ENCODE measurements at places on chromosomes 7 and 10.

DNA sequence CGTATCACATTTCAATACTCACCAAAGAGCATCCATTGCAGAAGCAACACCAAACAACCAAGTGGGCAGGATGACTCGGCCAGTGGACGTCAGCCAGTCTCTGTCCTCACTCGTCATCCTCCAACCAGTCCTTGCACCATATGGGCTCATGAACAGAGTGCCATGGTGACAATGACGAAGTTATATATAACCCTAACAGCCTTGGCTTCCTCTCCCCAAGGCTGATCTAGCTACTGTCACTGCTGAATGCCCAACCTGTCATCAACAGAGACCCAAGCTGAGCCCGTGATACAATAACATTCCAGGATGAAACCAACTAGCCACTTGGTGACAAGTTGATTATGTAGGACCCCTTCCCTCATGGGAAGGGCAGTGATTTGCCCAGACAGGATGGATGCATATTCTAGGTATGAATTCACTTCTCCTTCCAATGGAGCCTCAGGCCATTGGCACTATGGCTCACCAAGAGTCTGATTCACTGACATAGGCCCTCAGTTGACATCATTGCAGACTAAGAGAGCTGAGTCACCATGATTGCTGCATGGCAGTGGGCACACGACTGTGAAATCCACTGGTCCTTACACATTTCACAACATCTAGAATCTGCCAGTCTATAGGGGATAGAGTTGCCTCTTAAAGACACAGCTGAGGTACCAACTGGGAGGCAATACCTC, 26.3 kb upstream of the PPIF start:
- no peak for DNase-seq

GRCh38 chr10:71290331-71290730, 28.7 kb upstream of the SLC29A3 start:
- no peak for DNase-seq

DNA sequence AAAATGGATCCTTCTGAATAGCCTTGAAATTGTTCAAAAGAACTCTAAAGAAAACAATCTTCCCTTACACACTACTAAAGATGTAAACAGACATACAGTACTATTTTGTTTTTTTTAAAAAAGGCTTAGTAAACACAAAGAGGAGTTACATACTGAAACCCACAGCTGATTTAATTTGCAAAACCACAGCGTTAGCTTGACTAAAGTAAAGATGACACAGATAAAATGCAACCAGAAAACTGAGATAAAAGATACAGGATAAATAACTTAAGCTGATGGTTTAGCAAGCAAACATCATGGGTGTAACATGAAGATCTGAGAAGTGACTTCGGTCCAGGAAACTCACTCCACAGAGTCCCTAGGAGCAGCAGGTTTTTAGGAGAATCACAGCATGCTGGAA, 21.8 kb downstream of the PRKCQ start:
- DNase-seq, result no peak

GRCh38 chr7:46791188-46791587, 790.7 kb downstream of the TNS3 start:
- no peak for DNase-seq

DNA sequence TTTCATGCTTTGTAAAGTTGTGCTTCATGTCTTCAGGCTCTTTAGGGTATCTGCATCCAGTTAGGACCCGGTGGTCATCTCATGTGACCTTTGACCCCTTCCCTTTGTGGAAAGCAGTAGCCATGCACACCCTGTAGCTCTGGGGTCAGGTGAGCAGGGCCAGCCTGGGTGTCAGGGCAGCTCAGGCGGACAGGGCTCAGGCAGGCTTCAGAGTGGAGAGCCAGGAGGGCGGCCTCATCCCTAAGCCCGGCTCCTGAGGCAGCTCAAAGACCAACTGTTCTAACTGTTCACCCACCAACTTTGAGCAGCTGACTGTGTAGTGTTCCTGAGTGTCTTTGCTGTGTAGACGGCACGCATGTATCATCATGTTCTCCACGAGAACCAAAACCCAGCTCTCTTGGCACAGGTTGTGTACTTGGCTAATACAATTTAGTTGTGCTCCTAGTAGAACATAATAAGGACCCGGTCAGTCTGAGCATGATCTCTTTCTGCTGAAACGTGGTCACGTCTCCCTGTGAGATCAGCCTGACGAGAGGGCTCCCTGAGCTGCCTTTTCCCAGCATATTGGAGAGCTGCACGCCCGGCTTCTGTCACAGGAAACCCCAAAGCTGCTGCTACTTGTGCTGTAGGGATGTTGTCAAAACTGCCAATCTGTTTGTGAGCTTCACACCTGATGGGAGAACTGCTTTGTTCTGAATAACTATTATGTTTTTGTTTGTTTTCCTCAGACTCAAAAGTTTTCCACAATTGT, 30.0 kb downstream of the EEPD1 start:
- DNase-seq, result no peak

GRCh38 chr10:77975086-77975666, 48.6 kb upstream of the DLG5 start:
- DNase-seq, result no peak

DNA sequence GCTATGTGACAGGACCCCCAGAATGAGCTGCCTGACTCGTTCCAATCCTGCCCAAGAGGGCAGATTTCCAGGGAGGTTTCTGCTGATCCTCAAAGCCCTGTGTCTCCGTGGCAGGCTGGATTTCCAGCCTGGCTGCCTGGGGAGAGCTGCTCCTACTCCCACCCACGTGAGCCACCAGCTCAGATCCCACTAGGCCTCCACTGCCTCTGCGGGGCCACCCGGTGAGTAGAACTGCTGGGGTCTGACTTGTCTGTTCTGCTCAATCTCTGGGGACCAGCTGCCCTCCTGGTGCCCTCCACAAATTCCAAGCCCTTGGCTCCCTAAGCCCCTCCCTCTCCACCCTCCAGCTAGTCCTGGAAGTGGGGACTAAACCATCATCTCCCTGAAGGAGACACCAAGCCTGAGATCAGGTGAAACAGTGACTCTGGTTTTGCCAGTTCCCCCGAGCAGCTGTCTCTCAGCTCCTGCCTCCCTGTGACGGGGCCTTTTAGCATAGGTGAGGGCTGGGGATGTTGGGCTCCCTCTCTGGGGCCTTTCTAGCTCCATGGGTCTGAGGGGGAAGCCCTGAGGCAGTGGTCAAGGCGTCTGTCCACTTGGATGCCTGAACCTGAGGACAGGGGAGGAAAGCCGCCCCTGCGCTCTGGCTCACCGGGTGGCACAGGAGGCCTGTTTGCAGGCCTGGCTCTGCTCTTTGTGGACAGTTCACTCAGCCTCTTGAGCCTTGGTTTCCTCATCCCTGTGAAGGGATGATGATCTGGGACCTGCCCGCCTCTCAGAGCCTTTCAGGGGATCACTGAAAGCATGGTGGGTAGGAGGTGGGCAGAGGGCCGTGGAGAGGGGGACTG, 5.6 kb downstream of the FAM241B start:
- DNase-seq, result no peak

DNA sequence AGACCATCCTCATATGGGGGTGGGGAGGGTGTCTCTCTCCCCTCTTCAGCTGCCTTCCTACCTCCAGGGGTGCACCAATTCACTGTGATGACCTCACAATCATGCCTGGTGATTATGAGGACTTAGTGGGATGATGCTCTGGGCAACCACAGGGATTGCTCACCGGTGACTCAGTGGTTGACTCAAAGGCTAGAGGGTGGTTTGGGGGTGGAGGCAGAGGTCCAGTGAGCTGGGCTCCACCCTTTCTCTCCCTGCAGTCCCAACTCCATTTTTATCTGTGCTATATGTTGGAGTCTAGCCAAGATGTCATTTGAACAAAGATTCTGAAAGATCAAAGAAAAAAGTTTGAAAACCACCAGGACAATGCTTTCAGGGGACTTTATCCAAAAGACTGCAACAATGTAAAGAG, 286.9 kb downstream of the KCNMA1 start:
- DNase-seq, result no peak

DNA sequence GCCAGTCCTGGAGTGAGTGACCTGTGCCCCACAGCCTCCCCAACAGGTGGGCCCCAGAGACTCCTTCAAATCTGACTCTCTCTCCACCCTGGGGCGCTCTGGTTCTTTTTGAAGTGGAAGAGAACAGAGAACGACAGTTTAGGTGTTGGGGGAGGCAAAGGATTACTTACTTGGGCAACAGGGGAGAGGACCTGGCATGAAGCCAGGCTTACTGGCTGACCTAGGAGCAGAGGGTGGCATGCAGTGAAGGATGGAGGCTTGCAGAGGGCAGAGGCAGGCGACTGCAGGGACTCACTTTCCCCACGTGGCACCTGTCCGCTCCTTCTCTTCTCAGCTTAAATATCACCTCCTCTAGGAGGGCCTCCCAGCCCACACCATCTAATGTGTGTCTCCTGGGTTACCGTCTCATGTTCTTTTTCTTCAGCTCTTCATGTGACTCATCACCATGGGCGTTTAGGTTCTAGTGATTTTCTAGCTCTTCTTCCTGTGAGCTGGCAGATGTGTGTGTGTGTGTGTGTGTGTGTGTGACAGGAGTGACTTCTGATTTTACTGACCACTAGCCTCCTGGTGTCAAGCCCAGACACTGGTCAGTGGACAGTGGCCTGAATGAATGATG, 15.5 kb downstream of the LZTS2 start:
- DNase-seq, result no peak

- DNase-seq, result no peak
These were observed 18.9 kb upstream of the PNLIPRP3 start for GRCh38 chr10:116408719-116409118.

GRCh38 chr7:74615933-74616780, 41.4 kb upstream of the GTF2I start:
- DNase-seq, result no peak

DNA sequence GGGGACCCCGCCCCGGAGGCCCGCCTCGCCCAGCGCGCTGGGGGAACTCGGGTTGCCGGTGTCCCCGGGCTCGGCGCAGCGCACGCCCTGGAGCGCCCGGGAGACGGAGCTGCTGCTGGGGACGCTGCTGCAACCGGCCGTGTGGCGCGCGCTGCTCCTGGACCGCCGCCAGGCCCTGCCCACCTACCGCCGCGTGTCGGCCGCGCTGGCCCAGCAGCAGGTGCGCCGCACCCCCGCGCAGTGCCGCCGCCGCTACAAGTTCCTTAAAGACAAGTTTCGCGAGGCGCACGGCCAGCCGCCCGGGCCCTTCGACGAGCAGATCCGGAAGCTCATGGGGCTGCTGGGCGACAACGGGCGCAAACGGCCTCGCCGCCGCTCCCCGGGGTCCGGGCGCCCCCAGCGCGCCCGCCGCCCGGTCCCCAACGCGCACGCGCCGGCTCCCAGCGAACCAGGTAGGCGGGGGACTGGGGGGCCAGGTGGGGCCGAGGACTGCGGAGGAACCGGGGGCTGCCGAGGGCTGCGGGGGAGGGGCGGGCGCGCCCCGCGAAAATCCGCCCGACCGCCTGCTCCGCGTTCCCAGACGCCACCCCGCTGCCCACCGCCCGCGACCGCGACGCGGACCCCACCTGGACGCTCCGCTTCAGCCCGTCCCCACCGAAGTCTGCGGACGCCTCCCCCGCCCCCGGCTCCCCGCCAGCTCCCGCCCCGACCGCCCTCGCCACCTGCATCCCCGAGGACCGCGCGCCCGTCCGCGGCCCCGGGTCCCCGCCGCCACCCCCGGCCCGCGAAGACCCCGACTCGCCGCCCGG, 574 bp downstream of the UTF1 start:
- DNase-seq, result no peak

GRCh38 chr10:122096705-122097104, 107.7 kb downstream of the TACC2 start:
- no peak for DNase-seq

DNA sequence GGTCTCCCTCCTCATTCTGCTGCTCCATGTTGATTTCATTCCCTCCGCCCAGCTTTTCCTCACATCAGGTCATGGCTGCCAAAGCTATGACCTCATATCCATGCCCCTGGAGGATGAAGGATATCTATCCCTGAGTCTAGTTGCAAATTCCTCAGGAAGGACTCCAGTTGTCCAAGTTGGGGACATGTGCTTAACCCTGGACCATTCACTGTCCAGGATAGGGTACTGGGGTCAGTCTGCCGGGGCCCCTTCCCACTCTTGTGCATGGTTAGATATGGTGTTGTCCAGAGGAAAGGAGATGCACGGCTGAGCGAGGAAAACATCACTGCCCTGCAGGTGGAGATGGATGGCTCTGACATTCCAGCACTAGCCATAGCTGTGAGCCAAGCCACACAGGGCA, 51.9 kb upstream of the COMTD1 start:
- no peak for DNase-seq

DNA sequence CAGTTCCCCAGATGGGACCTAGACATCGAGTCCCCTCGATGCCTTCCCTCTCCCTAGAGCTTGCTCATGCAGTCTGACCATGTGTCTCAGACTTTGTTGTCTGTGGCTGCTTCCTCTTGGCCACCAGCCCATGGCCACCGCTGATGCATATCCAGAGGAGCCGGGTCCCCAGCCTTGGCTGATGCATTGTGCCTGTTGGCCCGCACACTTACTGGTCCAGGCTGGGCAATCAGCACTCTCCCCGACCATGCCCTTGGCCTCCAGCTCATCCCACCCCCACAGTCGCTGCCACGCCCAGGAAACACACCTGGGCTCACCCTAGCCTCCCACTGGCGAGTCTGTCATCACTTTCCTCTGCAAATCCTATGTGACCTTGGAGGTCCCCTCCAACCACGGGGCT, 10.1 kb downstream of the NPC1L1 start:
- DNase-seq, result no peak

DNA sequence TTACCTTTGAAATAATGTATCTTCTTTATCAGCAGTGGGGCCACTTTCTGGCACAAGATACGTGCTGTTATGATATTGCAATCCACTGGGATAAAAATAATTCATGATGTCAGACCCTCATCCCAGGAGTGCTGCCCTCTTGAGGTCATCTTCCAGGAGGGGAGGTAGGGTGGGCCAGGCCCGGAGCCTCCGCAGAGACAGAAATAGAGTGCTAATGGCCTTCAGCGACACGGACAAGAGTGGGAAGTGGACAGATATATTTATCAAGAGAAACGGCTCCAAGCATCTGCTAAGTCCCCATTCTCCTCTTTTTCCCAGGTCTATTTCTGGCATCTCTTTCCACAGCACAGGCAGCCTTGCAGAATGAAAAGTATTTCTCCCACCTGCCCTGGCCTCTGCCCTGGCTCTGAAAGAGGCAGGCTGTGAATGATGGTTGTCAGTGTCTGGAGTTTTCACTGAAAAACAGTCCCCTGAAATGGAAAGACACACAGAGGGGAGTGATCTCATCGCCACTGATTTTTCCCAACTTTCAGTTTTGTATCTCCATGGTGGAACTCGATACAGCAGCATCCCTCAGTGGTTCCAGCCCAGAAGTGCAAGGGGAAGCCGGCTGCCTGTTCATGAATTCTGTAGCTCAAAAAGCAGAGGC, 251.7 kb upstream of the MYO3A start:
- no peak for DNase-seq

GRCh38 chr7:140924019-140924820, 509 bp downstream of the BRAF start:
- DNase-seq, result peak; percentile 86
